Kidney epithelial cell (primary cell): ENCODE measurements at places on chromosomes 7 and 10. TPM values are rescaled to one million over a fixed set of nuclear protein-coding genes. Genes with fewer than 3 reads are reported as not detected.

DNA sequence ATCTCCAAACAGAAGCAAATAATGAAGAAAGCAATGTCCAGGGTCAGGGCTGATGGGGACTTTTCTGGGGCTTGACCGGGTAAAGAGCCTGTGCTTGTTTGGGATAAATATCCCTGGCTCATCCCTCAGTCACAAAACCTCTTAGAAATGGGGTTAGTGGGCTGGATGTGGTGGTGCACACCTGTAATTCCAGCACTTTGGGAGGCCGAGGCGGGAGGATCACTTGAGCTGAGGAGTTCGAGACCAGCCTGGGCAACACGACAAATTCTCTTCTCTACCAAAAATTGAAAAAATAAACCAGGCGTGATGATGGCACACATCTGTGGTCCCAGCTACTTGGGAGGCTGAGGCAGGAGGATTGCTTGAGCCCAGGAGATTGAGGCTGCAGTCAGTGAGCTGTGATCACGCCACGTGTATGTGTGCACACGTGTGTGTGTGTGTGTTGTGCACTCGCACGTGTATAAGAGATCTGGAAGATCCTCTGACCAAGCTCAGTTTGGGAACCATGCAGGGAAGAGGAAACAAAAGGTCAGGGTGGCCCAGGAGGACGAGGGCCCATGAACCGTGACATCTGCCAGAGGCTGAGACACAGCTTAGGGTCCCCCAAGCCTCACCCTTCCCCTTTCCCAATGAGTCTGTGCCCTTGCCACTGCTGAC lies 258.6 kb downstream of the TEX36 start:
- no peak for DNase-seq

DNA sequence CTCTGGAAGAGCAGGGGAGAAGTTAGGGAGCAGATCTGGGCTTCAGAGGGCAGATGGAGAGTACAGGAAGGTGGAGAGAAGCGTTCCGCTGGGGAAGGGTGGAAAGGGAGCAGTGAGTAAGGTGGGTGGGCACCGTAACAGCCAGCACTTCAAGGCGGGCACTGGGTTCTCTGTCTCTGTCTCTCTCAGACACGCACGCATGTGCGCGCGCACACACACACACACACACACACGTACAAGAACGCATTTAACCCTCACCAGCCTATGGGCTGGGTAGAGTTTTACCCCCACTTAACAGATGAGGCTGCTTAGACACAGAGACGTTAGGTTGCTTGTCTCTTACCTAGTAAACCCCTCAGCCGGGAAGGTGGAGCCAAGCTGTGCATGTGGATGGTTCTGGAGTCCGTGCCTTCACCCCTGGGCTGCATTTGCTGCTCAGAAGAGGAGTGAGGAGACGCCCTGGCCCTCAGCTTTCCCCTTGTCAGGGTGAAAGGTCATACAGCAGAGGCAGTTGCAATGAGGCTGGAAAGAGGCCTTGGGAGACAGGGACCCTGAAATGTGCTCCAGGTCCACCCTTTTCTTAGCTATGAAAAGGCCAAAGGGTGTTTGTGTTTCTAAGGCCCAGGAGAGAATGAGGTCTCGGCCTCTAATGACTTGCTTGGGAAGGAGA lies 16.0 kb downstream of the ADCYAP1R1 start:
- no peak for DNase-seq

GRCh38 chr10:66927251-66927935 lies 1.6 kb downstream of the LRRTM3 start:
- no peak for DNase-seq

GRCh38 chr7:99386584-99387238 lies 12.2 kb downstream of the ARPC1B start:
- no peak for DNase-seq

DNA sequence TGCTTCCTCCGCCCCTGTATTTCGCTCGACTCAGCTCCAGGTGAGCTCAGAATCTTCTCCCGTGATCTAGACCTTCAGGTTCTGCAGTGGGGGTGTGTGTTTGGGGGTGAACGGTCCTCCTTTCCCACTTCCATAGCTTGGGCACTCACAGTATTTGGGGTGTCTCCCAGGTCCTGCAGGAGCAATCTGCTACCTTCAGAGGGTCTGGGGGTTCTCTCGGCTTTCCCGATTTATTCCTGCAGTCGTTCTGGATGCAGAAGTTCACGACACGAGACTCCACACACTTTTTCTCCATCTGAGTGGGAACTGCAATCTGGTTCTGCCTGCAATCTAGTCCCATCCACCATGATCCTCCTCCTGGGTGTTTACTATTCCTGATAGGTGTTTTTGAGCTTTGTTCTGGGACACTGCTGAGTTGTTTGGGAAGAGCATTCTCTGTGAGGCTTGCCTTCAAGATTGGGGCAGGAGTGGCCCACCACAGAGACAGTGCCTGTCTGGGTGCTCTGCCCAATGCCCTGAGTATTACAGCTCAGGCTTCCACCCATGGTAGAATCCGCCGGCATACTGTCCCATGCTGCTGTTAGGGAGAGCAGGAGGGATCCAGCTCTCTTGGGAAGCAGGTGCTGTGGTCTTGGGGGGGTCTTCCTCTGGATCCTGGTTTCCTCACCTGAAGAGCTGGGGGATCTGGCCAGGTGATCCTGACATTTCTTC lies 29.8 kb downstream of the JAKMIP3 start:
- no peak for DNase-seq

GRCh38 chr10:92880233-92880861 lies 32.0 kb downstream of the EXOC6 start:
- DNase-seq: peak; percentile 16

GRCh38 chr10:110160522-110160921 lies 46.9 kb upstream of the MXI1 start:
- DNase-seq: no peak

GRCh38 chr7:112206991-112207592 lies 597 bp downstream of the ZNF277 start:
- DNase-seq: no peak

- no peak for DNase-seq
These were observed 256.7 kb upstream of the DGKB start for GRCh38 chr7:15159261-15159660.

GRCh38 chr10:70084189-70084588 lies 31.5 kb downstream of the MACROH2A2 start:
- DNase-seq: no peak

DNA sequence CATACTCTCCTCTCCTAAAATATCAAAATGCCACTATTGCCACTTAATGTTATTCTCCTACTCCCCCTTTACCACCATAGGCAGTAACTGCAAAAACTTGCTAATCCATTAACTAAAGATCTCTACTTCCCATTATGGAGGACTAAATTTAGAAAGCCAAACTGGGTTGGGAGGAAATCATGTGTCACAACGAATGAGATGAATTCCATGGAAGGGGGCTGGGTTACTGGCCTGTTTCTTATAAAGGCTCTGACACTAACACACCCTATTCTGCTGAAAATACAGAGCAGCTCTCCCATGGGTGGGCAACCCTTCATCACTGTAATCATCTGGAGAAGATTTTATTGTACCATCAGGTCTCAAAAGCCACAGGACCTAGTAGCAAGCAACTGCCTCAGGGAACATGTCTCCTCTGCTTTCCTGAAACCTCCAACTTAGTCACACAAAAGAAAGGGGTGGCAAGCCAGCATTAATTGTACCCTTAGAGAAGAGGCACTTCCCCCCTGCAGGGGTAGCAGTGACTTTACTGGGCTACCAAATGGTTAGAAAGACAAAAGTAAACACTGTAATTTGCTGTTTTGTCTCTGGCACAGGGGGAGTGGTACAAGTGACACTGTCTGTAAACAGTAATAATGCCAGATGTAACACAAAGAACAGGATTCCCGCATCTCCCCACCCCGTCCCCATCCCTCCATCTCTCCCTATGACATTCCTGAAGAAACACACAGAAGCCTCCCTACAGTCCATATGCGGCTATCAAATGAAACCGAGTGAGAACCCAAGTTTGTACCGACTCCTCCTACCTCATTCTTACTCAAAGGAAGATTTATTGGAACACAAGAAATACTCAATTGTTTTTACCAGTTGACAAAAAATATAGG lies 81.6 kb downstream of the ARMH3 start:
- DNase-seq: no peak

DNA sequence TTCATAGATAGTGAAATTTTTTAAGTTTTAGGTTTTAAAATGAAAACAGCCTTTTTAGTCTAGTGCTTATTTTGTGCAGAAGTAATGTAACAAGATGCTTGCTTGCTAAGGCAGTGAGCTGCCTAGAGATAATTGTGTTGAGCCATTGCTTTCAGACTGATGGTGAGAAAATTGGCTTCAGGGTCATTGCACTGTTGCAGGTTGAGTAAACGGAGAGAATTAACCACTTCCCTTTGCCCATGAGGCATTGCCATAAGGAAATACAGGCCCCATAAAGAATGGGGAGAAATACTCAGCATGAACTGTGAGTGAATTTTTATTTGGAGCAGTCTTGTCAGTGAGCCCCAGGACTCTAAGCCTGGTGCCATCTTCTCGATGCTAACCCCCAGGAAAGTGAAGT lies 140.5 kb downstream of the LRRC4 start:
- no peak for DNase-seq

GRCh38 chr10:125344573-125345171 lies 184.3 kb upstream of the CTBP2 start:
- DNase-seq: peak; percentile 7

DNA sequence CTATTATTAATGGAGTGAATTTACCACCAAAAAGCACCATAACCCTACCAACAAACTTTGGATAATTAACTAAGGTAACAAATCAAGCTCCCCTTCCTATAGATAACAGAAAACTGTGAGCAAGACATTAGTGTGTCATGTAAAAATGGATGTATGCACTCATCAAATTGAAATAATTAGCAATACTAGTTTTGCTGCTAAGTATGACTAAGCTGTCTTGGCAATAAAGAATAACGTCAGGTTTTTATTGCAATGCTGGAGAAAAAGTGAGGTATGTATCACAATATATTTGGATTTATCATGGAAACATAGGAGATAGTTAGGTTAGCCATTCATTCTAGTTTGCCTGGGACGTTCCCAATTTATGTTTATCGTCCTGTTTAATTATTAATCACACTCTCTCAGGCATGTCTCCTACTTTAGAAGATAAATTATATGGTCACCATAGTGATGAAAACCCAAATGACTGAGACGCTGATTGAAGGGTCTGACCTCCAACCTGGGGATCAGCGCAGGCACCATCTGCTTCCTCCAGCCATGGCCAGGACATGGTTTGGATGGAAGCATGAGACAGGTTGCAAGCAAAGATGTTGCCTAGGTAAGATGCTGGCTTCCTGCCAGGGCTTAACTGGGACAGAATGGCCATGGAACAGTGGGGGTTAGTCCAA lies 125.6 kb downstream of the FANK1 start:
- no peak for DNase-seq

- DNase-seq: no peak
These were observed 275.9 kb upstream of the SHH start for GRCh38 chr7:156088115-156088514.

DNA sequence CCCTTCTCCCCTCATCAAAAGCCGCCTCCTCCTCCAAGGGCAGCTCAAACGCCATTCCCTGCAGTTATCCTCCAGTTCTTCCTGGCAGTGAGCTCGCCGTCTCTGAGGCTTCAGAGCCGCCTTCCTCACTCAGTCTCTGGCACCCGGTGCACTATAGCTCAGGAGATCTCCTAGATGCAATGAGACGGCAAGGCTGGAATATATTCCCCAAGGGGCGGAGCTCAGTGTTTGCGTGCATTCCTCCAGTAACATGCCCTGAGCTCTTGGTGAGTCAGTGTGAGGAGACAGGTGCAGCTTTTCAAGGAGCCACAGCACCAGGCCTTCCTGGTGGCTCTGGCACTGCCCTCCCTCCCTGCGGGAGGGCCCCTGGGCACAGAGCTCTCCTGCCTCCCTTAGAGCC lies 512.6 kb upstream of the FOXK1 start:
- no peak for DNase-seq

GRCh38 chr7:82167558-82168314 lies 275.8 kb downstream of the CACNA2D1 start:
- DNase-seq: no peak

DNA sequence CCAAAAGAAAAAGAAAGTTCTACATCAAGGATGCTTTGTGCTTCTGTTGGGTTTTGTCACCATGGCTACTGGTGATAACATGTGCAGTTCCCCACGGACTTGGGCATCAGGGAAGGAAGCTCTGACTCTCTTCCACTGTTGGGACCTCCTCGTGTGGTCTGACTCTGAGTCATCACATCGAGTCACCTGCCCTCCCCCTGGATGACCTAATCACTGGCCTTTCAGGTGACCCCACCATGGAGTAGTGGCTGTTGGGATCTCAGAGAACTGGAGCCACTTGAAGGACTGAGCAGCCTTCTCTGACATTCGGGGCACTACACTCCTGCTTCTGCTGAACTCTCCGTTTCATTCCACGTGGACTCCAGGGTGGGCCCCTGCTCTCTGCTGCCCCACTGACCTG lies 60.8 kb upstream of the DOCK1 start:
- peak; percentile 18 for DNase-seq

GRCh38 chr10:71290806-71291527 lies 28.1 kb upstream of the SLC29A3 start:
- no peak for DNase-seq

- DNase-seq: no peak
These were observed 116.2 kb upstream of the GPR26 start for GRCh38 chr10:123549761-123550454.

DNA sequence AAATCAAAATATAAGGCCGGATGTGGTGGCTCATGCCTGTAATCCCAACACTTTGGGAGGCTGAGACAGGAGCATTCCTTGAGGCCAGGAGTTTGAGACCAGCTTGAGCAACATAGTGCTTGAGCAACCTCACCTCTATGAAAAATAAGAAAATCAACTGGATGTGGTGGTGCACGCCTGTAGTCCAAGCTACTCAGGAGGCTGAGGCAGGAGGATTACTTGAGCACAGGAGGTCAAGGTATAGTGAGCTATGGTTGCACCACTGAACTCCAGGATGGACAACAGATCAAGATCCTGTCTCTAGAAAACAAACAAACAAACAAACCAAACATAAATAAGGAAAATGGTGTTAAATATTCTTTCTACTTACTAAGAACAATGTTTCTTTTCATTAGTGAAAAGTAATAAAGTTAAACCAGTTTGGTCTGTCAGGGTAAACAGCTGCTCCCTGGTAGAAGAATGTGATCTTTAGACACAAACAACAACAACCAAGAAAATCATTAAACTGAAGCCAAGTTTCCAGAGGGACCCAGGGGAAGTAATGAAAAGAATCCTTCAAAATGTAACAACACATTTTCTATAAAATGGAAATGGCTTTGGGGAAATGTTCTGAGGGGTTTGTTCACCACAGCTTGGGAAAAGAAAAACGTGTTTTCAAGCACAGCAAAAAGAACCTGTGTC lies 17.5 kb upstream of the BAG3 start:
- no peak for DNase-seq

DNA sequence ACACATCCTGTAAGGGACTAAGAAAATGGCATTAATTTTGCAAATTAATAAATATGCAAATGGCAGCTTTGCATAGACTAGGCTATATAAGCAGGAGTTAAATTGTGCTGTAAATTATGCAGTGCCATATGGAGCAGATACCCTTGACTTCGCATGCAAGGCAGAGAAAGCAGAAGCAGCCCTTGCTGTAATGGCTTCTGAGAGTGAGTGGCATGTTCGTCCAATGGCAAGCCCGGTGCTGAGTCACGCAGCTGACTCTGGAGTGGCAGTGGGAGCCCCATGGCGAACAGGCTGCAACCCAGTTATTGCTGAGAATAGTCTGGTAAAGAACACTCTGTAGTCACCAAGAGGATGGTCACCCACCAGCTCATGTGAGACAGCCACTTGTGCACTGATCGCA lies 1186.5 kb downstream of the TYW1 start:
- DNase-seq: no peak

The COBL gene
- total RNA-seq: 6.4 and 7.1 TPM in 2 replicates

The NPY4R gene
- total RNA-seq: not detected in 2 replicates

The ACHE gene
- 1.3 and 6.4 TPM in 2 replicates for total RNA-seq

The SAP25 gene
- total RNA-seq: 0.62 TPM in 1 of 2 replicates, not detected in the other

The NPFFR1 gene
- total RNA-seq: 0.04 and 0.21 TPM in 2 replicates

The AGAP4 gene
- total RNA-seq: 5.8 and 16.4 TPM in 2 replicates

The GNAT3 gene
- total RNA-seq: not detected in 2 replicates

The PTPRN2 gene
- 2.4 TPM in 2 replicates for total RNA-seq
